GM23248 (cell line): ENCODE measurements at places on chromosomes 4 and X. TPM values are rescaled to one million over a fixed set of nuclear protein-coding genes. Genes with fewer than 3 reads are reported as not detected.

DNA sequence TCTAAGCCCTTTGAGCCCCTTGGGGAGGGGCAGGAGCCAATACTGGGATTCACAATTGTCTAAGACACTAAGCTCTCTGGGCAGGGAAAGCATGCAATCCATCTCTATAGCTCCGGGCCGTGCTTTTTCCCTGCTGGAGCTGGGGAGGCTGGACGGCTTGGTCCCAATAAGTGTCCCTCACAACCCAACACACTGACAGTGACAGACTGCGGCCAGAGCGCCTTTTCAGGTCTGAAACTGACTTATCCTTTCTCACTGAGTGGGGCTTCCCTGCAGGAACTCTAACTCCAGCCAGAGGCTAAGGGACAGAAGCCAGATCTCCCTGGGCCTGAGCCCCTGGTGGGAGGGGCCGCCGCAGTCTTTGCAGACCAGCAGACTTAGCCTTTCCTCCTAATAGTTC, 146.6 kb upstream of the PBDC1 start:
- no peak overlapping the region for H3K27ac ChIP-seq
- no peaks in the 10 kb centered on the region for H3K27me3 ChIP-seq

DNA sequence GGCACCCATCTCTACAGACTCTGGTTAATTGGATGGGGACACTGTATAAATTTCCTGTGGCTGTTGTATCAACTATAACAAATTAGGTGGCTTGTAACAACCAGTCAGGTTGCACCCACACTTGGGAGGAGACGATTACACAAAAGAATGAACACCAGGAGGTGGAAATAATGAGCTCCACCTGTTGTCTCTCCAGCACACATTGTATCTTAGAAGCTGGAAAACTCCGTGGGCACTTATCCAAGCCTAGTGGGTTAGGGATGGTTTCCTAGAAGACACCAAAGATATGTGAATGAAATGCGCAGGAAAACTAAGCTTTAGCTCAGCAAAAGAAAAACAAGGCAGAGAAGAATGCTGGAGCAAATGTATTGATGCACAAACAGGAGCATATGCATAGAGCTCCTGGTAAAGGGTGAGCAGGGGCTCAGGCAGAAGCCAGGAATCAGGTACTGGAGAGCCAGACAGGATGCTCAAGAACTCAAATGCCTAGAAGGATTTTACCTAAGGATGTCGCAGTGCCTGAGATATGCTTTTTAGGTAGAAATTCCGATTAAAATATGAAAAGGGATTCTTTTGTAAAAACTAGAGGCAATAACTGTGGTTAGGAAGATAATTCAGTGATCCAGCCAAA, 111.7 kb downstream of the GALNTL6 start:
- H3K27ac ChIP-seq, result no peak overlapping the region
- H3K4me1 ChIP-seq, result no peaks in the 10 kb centered on the region
- H3K36me3 ChIP-seq, result no peaks in the 10 kb centered on the region
- no peak overlapping the region for H3K4me3 ChIP-seq
- H3K27me3 ChIP-seq, result no peaks in the 10 kb centered on the region
- no peak for DNase-seq

- peaks cover 12% of the 10 kb centered on the region for H3K4me1 ChIP-seq
- H3K4me3 ChIP-seq, result no peak overlapping the region
- no peak overlapping the region for H3K27ac ChIP-seq
- peaks cover 21% of the 10 kb centered on the region; the same call in 1 of the 2 replicates for H3K27me3 ChIP-seq
- no peaks in the 10 kb centered on the region for H3K36me3 ChIP-seq
- DNase-seq, result peak; percentile 76
Observed at GRCh38 chr4:77449171-77449570, 156.4 kb upstream of the CXCL13 start.

GRCh38 chr4:75002381-75002780, 69.5 kb downstream of the PARM1 start:
- H3K4me1 ChIP-seq, result no peaks in the 10 kb centered on the region
- DNase-seq, result no peak
- H3K27ac ChIP-seq, result no peak overlapping the region
- H3K27me3 ChIP-seq, result no peaks in the 10 kb centered on the region
- no peak overlapping the region for H3K4me3 ChIP-seq
- no peaks in the 10 kb centered on the region for H3K36me3 ChIP-seq

DNA sequence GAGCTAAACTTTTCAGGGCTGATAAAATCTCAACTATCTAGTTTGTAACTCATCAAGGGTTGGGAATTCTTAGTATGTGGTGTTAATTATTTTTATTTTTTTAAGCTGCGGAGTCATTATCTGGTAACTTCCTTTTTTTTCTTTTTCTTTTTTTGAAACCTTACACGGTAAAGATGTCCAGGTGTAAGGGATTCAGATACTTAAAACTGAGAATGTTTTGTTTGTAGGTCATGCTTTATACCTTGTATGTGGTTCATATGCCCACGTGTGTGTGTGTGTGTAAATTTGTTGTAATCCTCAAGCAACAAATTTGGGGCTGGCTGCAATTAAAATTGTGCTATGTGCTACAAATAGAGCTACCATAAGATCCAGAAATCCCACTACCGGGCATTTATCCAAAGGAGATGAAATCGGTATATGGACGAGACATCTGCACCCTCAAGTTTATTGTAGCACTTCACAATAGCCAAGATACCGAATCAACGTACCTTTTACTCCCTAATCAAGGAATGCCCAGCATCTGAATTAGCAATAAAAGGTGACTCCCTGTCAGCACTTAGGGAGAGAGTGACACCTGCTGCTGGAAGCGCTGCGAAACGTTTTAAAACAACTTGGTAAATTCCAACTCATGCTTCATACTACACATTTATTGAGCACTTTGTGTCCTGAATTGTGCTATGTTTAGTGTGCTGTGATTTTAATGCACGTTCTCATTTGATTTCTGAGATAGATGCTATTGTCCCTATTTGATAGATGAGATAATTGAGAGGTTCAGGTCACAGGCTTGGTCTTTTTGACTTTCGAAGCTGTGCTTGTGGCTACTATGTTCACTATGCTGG, 16.1 kb downstream of the MSMO1 start:
- peaks cover 31% of the 10 kb centered on the region for H3K36me3 ChIP-seq
- H3K4me3 ChIP-seq, result no peak overlapping the region
- no peak overlapping the region for H3K27ac ChIP-seq
- H3K27me3 ChIP-seq, result no peaks in the 10 kb centered on the region
- H3K4me1 ChIP-seq, result 0 out of 2 replicates have a peak, but pooled peaks cover 1% of the 10 kb centered on the region

DNA sequence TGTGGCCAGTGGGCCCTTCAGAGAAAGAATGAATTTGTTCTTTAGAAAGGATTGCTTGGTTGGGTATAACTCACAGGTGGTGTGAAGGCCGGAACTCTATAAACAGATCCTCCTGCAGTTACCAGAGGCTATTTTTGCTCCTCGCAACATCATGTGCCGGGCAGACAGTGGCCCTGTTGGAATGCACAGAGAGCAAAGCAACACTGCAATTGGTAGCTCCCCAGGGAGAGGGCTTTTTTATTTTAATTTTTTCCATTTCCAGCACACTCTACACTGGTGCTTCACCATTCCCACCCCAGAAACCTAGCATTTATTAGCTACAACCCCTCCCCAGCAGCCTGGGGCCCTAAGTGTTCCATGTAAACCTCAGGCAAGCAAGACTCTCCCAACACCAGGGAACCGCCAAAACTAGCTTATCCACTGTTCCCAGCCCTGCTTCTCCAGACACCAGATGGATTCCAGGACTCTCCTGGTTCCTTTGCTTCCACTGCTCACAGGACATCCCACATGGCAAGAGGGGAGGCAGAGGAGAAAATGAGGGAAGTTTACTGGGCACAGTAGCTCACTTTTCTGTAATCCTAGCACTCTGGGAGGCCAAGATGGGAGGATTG, 75.1 kb upstream of the TMEM164 start:
- H3K4me3 ChIP-seq, result no peak overlapping the region
- DNase-seq, result no peak
- no peaks in the 10 kb centered on the region for H3K27me3 ChIP-seq

GRCh38 chr4:925771-926500, 6.2 kb downstream of the GAK start:
- H3K27ac ChIP-seq, result no peak overlapping the region
- H3K4me1 ChIP-seq, result peaks cover 29% of the 10 kb centered on the region
- DNase-seq, result no peak
- H3K4me3 ChIP-seq, result no peak overlapping the region

GRCh38 chr4:185171373-185172071, 28.5 kb downstream of the SLC25A4 start:
- H3K27ac ChIP-seq, result no peak overlapping the region
- H3K4me3 ChIP-seq, result no peak overlapping the region
- no peaks in the 10 kb centered on the region for H3K27me3 ChIP-seq
- 0 out of 2 replicates have a peak, but pooled peaks cover 3% of the 10 kb centered on the region for H3K4me1 ChIP-seq

DNA sequence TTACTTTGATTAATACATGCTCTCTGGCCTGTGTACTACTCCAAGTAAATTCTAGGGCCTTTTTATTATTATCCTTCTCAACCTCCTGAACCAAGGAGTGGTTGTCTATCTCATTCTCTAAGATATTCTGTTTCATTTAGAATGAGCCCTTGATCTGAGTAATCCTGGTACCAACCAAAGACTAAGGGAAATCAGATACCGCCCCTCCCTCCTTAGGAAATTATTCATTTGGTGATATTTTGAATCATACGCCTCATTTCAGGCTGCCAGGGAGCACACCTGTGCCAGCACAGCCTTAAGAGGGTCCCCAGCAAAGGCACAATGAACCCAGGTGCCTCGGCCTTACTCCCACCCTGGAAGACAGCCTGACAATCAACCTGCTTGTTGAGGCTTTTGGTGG, 73.2 kb upstream of the STARD8 start:
- no peaks in the 10 kb centered on the region for H3K36me3 ChIP-seq
- peaks cover 4% of the 10 kb centered on the region; the same call in 1 of the 2 replicates for H3K4me1 ChIP-seq
- no peaks in the 10 kb centered on the region for H3K27me3 ChIP-seq
- H3K27ac ChIP-seq, result no peak overlapping the region

DNA sequence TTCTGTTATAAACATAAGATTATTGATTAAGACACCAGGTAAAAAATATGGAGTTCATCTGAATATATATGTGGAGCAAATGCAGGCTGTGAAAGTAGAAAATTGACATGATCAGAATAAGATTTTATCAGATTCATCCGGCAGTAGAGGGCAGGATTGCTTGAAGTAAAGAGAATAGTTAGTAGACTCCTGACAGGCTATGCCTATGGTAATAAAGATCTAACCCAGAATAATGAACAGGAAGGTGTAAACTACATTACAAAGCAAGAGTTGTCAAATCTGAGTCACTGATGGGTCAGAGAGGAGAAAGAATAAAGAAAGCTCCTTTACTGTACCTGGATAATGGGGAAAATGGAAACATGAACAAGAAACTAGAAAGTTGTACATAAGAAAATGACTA, 20.8 kb upstream of the TMEM184C start:
- H3K4me3 ChIP-seq, result no peak overlapping the region
- no peaks in the 10 kb centered on the region for H3K36me3 ChIP-seq
- H3K27me3 ChIP-seq, result no peaks in the 10 kb centered on the region
- DNase-seq, result peak; percentile 28
- H3K27ac ChIP-seq, result no peak overlapping the region
- peaks cover 25% of the 10 kb centered on the region for H3K4me1 ChIP-seq

DNA sequence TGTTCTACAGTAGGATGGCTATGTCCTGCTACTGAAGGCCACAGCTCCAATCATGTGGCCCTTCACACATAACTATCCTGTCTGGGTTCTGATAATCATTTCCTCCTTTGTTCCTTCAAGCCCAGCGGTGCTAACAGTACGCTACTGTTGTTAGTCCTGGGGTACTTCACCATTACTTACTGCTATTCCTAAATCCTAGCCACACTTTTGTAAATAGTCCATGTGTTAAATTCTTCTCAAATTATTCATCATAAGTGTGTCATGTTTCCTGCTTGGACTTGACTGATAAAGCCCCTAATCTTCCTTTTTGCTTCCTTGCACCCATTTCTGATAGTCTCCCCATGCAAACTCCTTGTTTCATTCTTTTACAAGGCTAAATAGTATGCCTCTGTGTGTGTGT, 332.6 kb downstream of the FGF13 start:
- H3K27ac ChIP-seq, result no peak overlapping the region
- no peaks in the 10 kb centered on the region for H3K36me3 ChIP-seq
- DNase-seq, result no peak
- no peak overlapping the region for H3K4me3 ChIP-seq

DNA sequence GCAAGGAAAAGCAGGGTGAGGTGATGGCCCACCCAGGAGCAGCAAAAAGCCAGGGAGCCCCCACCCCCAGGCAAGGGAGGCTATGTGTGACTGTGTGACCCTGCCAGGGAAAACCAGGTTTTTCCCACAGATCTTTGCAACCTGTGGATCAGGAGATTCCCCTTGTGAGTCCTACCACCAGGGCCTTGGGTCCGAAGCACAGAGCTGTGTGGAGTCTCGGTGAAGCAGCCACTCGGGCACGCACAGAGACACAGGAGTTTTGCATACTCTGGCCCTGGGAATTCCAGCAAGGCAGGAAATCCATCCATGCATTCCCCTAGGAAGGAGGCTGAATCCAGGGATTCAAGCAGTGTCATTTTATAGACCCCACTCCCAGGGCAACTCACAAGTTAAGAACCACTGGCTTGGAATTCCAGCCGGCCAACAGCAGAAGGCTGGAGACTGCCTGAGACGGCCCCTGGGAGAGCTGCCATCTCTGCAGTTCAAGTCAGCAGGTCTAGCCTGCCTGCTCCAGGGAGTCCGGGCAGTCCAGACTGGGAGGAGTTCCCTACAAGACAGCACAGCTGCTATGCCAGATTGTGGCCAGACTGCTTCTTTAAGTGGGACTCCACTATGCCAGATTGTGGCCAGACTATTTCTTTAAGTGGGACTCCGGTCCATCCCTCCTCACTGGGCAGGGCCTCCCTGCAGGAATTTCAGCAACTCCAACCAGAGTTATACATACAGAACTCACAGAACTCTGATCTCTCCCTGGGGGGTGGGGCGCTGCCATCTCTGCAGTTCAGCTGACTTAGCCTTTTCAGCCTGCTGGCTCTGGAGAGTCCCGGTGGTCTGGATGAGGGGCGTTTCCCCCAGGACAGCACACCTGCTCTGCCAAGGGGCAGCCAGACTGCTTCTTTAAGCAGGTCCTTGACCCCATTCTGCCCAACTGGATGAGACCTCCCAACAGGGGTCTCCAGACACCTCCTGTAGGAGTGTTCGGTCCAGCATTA, 85.1 kb upstream of the ADAD1 start:
- H3K4me3 ChIP-seq, result no peak overlapping the region
- H3K27ac ChIP-seq, result no peak overlapping the region
- DNase-seq, result no peak
- H3K4me1 ChIP-seq, result no peaks in the 10 kb centered on the region
- peaks cover 31% of the 10 kb centered on the region; the same call in 1 of the 2 replicates for H3K36me3 ChIP-seq
- no peaks in the 10 kb centered on the region for H3K27me3 ChIP-seq

DNA sequence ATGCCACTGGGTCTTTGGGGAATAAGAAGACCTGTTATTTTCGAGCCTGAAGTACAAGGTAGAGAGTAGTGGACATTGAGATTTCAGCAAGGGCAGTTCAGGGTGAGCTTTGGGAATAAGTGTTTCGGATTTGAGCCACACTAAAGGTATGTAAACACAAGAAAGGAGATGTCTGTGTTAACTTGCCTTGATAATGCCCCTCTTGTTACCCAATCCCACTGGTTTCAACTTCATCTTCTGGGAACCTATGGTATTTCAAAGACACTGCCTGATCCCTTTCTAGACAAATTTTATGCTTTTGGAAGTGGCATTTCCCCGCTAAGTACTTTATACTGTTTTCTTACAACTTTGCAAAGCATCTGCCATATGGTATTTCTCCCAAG, 79.4 kb downstream of the SLC9A6 start:
- no peaks in the 10 kb centered on the region for H3K27me3 ChIP-seq
- peaks cover 18% of the 10 kb centered on the region for H3K4me1 ChIP-seq
- no peak overlapping the region for H3K4me3 ChIP-seq
- no peak for DNase-seq
- no peak overlapping the region for H3K27ac ChIP-seq
- H3K36me3 ChIP-seq, result no peaks in the 10 kb centered on the region

CSAG2 gene
- not detected in 2 replicates for polyA plus RNA-seq

MAGEA10 gene
- not detected in 2 replicates for polyA plus RNA-seq

STK26 gene
- 0.74 and 1.1 TPM in 2 replicates for polyA plus RNA-seq

TNIP2 gene
- 40.6 and 41.0 TPM in 2 replicates for polyA plus RNA-seq

GLRA3 gene
- not detected in 2 replicates for polyA plus RNA-seq

FGF5 gene
- polyA plus RNA-seq, result 59.9 and 63.7 TPM in 2 replicates

UGT2B10 gene
- polyA plus RNA-seq, result not detected in 2 replicates

RBM46 gene
- polyA plus RNA-seq, result 0.40 TPM in 1 of 2 replicates, not detected in the other

VCX2 gene
- not detected in 2 replicates for polyA plus RNA-seq

TRIML2 gene
- polyA plus RNA-seq, result not detected in 2 replicates
